T-helper 1 cell (primary cell): ENCODE measurements at places on chromosomes 3 and 15.

DNA sequence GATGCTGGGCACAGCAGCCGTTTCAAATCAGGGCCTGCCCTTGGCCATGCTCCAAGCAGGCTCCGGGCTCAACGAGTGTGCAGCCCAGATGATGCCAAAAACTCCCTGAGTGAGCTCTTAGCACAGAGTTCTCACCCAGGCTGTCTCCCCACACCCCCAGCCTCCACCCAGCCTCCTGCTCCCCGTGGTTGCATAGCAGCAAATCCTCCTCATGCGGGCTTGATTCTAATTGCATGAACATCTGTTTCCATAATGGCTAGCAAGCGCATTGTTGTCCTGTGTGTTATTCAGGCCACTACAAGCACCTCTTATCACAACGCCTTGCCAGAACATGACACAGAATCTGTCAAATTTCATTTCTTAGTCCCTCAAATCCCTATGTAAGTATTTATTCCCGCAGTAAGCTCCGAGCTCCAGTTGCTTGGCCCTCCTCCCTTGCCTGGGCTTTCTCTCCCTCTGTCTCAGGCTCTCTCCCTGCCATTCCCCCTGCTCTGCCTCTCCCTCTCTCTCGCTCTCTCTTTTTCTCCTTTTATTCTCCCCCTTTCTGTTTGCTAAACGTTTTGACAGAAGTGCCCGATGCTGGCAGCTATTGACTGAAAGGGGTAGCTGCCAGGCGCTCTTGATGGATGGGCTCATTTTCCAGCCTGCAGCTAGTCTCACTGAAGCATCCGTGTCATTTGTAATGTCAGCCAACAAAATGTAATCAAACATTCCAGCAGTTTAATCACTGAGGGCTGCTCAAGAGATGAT lies 306.5 kb downstream of the IL20RB start:
- no peak for DNase-seq

DNA sequence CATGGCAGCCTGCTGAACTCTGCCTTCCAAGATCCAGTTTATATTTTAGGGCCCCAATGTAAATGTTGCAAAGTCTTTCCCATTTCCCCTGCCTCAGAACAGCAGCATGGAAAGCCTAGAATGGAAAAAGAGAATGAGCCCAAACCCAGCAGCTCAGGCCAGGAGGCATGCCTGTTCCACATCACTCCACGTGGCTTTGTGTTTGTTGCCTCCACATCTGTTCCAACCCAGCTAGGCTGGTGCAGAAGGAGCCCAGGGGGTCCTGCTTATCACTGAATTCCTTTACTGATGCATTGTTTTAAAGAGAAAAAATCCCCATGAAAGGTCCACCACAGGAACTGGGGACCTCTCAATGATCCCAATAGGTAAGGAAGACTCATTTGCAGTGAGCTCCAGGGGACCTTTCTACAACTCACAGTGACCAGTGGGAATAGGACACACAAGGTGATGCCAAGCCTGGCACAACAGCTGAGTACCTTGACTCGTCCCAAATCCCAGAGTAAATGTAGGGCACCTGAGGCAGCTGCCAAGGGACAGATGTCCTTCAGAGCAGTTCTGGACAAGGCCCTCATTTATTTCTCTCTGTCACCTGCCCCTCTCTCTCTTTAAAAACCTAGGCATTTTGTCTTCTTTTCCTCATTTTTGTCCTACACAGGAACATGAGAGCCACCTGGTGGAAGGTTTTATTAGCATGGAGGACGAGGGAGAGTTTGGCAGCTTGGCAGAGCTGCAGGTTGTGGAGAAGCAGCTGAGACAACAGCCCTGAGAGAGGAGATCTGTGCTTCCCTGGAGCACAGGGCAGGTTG lies 41.7 kb upstream of the ADAMTS17 start:
- no peak for DNase-seq

DNA sequence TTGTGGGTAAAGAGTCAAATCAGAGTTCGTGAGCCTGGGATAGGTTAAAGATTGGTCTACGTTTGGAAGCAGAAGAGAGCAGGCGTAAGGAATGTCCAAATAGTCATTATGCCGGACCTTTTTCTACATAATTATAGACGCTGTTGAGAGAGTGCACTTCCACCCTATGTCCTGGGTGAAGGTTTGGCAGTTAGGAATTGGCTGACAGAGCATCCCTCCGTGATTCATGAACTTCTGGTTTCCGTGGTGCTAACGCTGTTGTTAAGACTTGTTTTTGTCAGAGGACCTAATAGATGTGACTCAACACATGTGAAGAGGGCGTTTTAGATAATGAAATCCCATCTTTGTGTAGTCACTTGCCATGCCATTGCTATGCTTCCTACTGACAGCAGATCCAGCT lies 1.1 kb downstream of the EAF1 start:
- peak; percentile 36 for DNase-seq

GRCh38 chr3:59081071-59081470 lies 31.2 kb upstream of the CFAP20DC start:
- DNase-seq: no peak

DNA sequence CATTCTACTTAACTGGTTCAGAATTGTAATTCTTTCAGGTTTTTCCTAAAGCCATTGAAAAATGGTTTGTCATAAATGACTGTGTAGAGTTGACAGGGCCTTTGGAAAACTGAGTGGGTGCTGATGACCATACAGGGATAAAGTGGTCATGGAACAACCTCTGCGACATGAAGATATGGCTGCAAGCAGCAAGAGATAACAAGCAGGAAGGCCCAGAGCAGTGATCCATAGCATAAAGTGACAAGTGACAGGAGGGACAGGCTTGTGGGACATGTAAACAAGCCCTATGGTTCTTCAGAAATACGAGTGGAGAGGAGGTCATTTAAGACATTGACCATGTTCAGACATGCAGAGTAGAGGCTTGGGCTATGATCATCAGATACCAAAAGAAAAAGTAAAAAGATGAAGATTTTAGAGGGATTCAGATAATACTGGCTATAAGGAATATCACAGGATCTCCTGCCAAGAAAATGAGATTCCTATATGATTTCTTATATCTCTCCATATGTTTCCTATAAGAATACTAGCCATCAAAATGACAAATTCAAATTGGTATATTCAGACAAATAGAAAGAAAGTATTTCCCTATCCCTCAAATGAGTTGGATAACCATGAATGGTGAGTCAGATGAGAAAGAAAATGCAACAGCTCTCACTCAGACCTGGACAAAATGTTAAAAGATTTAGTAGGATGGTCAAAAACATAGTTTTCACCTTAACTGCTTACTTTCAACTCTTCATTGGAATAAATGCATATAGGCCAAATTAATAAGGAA lies 827.6 kb upstream of the CFAP20DC start:
- no peak for DNase-seq
